Activated gamma-delta T cell treated with anti-CD3 and anti-CD28 coated beads, Interleukin-2, amount 50 U/mL, for 16 hours (primary cell): ENCODE measurements at places on chromosomes 6 and 20.

GRCh38 chr20:49749625-49750024 lies 35.9 kb upstream of the B4GALT5 start:
- DNase-seq: no peak

DNA sequence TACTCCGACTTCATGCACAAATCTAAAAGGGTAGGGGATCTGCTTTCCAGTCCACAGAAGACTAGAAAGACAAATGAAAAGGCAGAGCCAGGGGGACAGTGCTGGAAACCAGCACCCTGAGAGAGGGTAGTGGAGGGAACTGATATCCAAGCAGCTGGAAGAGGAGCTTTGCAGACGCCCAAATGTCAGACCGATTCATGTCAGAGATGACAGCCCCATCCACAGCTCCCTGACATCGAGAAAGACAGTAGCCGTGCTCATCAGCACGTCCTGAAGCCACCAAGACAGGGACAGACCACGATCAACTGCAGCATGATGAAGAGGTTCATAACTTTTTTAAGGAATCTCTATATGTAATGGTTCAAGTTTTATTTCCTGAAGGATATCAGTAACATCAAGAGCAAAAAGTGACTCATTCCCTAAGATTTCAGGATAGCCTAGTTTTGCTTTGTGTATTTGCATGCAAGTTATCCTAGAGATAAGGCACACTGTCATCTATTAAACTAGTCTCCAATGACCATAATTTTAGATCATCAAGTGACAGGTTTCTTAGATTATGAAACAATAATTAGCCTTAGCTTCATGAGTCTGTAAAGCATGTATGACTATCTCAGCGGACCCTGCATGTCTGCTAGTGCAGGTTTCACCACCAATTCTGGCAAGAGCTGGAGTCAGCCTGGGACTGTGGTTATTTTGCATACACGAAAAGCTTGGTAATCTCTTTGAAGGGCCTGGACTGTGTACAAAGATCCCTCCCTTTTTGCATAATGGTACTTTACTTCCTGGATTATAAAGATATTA lies 43.0 kb downstream of the PRDM1 start:
- DNase-seq: no peak

DNA sequence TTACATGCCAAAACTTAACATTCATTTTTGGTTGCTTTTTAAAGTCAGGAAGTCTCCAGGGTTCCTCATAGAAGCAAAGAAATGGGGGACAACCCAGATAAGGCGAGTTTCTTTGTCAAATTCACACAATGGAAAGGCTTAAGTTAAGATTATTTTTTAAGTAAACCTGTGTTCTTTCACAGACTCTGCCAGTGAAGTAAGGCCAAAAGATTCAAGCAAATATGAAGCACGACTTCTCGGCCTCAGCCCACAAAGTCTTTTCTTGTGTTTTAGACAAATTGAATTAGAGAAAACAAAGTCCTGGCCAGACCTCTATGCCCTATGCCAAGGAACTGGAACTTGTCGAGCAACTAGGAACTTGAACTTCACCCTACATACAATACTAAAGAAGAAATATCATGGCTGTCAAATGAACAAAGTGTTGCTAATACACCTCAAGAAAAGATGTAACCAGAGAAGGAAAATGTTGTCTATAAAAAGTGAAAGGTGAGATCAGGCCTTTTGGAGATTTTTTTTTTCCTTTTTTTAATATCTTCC lies 540.0 kb upstream of the JARID2 start:
- DNase-seq: no peak

DNA sequence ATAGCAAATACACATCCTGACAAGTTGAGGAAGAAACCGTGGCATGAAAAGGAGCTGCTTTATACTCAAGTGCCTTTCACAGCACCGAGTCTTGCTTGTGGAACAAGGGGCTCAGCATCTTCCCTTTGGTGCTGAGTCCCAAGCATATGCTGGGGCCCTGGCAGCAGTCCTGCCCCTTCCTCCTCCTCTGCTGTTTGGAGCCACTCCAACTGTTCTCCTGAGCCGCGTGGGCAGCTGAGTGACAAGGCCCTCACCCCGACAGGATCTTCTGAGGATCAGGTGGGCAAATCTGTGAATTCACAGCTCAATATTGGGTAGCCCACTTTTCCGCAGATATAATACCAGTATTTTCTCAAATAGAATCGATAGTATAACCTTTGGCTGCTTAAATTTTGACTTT lies 24.7 kb downstream of the DACT2 start:
- no peak for DNase-seq

GRCh38 chr20:50546729-50547314 lies 36.6 kb downstream of the PTPN1 start:
- DNase-seq: no peak

GRCh38 chr20:54113566-54113965 lies 43.2 kb upstream of the BCAS1 start:
- no peak for DNase-seq

- DNase-seq: no peak
Measured at GRCh38 chr6:138979365-138979764, 8.7 kb downstream of the REPS1 start.

GRCh38 chr20:19583532-19584175 lies 174.4 kb upstream of the RIN2 start:
- peak; percentile 2 for DNase-seq
